Stimulated activated CD8-positive, alpha-beta memory T cell treated with anti-CD3 and anti-CD28 coated beads, Interleukin-4, amount 100 ng/mL, for 4 hours (primary cell): ENCODE measurements at places on chromosomes 4 and X.

DNA sequence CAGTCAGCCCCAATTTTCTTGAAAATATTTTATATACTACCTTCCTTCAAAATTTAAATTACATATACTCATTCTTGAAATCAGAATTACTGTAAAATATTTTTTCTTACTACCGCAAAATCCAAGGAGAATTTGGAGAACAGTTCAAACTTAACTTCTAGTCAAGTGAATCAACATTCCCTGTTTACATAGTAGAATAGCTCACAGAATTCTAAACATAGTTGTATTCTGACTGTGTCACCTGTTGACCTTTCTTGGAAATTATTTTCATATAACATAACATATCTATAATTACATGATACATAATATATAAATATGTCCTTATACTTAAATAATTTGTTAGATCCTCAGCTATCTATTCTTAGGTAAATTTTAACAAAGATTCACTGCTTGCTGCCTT is 31.0 kb upstream of the FGF5 start:
- DNase-seq, result no peak

DNA sequence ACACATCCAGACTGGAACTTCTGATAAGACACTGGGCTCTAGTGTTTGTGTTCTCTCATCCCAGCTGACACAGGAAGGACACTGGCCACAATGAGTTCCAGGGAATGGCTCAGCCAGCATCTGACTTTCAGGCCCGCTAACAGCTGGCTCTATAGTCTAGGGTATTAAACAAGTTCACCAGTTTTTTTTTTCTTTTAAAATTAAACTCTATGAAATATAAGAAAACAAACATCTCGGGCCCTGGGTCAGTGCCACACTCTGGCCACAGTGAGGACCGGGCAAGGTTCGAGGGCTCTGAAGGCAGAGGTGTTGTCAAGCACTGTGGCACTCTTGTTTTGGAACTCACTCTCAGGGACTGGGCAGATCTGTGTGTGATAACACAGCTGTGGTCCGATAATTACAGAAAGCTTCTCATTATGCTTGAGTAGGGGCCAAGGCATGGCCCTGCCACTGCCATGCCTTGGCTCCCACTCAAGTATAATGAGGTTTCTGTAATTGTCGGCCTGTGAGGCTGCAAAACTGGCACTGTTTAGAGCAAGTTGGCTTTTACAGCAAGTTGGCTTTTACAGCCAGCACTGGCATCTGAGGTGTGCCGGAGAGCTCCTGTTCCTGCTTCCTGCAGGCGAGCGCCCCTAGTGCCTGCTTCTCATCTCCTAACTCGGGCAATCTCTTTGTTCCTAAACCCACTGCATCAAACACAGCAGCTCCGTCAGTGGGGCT is 62.8 kb downstream of the PPP1R2C start:
- DNase-seq, result peak; percentile 1

DNA sequence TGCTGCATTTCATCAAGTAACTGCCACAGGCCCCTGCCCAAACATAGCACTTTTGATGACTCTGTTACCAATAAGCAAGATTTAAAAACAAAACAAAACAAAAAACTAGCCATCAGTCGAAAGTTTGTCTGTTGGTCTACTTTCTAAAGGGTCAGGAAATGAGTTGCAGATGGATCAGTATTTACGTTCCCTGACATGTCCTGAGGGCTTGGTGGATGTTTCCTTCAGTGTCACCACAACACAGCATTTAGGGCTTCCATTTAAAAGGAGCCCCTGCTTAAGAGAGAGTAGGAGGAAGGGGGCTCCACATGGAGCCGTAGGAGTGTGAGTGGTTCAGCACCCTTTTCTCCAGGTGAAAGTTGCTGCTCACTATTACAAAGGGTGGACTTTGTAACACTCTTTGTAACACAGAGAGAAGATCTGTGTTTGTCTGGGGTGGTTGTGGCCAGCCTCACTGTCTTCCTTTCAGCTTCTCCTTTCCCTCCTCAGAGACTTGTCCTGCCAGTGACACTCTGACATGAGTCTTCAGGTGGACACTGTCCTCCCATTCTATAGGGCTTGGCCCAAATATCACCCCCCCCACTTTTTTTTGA is 167.5 kb upstream of the PDE5A start:
- DNase-seq, result no peak

DNA sequence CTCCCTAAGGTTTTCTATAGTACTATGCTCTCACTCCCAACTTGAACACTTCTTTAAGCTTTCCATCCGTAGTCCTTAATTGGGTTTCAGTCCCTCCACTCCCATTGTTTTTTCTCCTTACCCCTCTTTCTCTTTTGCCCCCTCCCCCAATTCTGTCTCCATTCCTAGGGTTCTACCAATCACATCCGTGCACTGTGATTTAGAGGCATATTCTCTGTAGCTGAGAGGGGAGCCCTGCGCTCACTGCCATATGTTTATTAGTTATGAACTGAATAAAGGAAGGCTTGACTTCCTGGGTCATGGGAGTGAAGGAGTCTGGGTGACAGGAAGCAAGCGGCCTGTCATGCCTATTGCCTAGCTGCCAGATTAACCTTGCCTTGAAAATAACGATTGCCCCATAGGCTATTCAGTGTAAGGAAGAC is 471 bp downstream of the MCTS1 start:
- DNase-seq, result no peak

DNA sequence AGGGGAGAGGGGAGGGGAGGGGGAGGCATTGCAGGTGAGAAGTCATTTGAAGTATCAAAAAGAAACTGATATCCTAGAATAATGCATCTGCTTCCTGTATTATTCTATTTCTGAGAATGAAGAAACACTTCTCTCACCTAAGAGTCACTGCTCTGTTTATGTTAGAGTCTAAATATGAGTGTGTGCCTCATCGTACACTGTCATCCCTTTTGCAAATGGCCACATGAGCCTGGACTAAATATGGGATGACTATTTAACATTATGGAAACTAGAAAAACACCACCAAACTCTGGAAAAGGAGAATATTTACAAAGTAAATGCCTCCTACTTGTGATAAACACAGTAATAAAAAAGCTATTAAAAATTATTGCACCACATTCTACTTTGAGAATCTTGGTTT is 146.4 kb upstream of the NOCT start:
- no peak for DNase-seq

DNA sequence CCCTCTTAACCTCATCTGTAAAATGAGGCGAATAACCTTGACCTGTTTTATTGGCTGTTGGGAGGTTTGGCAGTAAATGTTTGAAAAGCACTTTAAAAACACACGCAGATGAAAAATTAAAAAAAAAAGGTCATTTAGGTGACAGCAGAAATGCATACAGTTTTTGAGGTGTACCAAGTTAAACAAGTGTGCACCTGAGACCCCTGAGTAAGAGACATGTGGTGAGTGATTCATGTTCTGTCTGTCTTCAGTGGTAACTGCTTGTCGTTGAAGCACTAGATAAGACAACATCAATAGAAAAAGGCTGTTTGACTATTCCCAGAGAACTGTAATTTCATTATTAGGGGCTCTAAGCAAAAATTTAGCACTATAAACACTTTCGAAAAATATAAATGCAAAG is 608.4 kb upstream of the PITX2 start:
- no peak for DNase-seq

DNA sequence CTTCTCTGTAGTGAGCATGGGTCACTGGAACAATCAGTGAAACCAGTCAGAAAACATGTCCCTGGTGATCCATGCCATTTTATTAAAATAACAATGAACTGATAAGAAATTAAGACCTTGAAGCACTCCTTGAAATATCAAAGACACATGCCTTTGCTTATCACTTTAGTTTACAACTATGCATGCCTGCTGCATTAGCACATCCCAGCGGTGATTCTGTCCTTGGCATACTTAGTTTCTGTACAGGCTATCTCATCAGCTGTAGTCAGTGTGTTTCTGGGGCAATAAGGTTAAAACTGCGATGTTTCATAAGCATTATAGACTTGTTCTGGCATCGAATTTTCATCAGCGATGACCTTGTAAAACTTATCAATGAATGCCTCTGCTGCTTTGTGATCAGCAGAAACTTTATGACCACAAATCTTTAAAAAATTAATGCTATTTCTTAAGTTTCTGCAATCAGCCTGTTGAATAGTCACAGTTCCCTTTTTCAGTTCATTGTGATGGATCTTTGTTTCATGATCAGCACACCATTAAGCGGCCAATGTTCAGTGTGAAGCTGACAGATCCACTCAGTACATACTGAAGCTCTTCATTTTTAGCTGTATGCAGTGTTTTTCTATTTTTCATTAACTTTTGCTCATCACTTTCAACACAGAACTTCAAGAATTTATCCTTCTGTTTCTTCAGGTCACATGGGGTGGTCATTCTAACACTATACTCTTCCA is 150.5 kb downstream of the RNF150 start:
- DNase-seq, result no peak

GRCh38 chr4:646460-646859 is 21.1 kb downstream of the PDE6B start:
- DNase-seq, result no peak

- DNase-seq, result no peak
These were observed 9.7 kb downstream of the HOPX start for GRCh38 chr4:56671373-56671772.

- DNase-seq, result no peak
These were observed 16.8 kb downstream of the OCRL start for GRCh38 chrX:129556806-129557315.

- DNase-seq, result no peak
These were observed 756.1 kb downstream of the SH3BGRL start for GRCh38 chrX:81957900-81958545.

- DNase-seq, result no peak
These were observed 1.2 kb downstream of the TCEANC start for GRCh38 chrX:13654116-13654515.

- DNase-seq, result no peak
These were observed 111.1 kb upstream of the HPGD start for GRCh38 chr4:174633399-174633798.

DNA sequence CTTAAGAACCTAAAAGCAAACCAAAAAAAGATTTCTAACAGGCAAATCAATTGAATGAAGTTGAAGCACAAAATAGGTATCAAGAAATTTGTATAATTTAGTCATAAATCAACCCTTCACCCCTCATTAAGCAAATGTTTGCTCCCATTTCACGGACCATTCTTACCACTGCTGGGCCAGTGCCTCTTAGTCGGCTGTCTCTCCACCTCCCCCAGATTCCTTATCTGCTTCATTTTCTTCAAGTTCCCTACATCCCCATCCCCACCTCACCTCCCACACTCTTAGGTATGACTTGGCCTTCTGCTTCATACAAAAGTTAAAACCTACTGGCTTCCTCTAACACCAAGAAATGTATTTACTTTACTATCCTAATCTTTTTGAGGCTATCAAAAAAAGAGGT is 11.8 kb downstream of the AASDH start:
- no peak for DNase-seq

GRCh38 chr4:177860171-177860570 is 417.9 kb upstream of the AGA start:
- DNase-seq, result no peak

DNA sequence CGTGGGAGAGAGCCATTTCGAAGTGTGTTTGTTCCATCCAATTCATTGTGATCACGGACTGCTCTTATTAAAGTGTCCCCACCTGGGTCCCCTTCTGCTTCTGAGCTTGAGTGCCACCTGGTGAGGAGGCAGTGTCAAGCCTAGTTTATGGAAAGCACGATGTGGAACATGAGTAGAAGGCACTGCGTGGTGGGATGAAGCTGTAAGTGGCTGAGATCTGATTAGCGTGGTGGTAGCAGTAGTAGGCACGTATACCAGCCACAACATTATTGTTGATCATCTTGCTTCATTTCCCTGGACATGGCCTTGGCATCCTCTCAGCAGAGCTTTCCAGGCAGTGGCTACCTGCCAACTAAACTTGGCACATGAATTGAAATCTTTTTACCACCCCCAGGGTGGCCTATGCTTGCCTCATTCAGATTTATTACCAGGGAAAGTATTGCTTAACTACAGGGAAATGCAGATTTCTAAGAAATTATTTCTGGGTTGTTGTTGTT is 46.4 kb downstream of the GPAT3 start:
- no peak for DNase-seq

GRCh38 chrX:71111141-71111843 is at the start of gene IL2RG:
Gene IL2RG (minus strand): TSS chrX:71111577. CDS start chrX:71111539, 38 bp downstream.
- DNase-seq, result peak; percentile 54
